Kidney epithelial cell (primary cell): ENCODE measurements at places on chromosomes 16 and 17. TPM values are rescaled to one million over a fixed set of nuclear protein-coding genes. Genes with fewer than 3 reads are reported as not detected.

SPHK1 gene
- 159 and 165 TPM in 2 replicates for total RNA-seq

OR2C1 gene
- total RNA-seq = 0.08 TPM in 1 of 2 replicates, not detected in the other

DNA sequence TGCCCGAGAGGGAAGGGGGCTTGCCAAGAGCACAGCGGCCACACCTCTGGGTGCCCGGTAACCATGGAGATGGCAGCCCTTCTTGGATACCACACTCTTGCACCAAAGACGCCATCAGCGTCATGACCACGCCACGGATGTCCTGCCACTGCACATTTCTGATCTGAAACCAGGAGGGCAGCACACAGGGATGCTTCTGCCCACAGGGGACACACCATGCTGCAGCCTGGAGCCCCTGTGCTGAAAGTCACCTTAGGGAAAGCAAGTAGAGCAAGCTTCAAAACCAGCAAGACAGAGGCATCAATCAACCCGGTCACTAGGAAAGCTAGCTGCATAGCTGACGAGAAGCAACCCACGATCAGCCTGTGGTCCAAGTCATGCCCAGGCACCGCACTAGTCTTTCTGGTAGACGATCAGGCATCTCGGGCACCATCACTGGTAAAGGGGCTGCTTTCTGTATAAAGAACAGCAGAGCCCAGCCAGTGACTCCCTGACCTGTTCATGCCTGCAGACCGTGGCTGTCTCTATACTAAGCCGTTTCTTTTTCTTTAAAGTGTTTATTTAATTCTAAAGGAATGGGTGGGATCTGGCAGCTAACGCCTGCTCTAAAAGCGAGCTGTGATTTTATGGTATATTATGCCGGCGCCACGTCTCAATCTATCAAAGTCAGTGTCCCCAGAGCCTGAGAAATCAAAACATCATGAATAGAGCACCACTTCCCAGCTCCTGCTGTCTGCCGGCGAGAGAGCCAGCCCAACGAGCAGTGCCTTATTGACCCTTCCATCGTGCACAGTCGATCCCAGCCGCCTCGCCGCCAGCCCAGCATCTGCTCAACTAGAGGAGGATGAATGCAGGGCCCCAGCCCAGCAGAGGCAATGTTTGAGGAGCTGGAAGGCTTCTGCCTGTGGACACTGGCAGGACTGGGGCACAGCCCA, 244.7 kb downstream of the RBFOX3 start:
- DNase-seq = no peak

GRCh38 chr17:4839965-4840892, 7.1 kb downstream of the MINK1 start:
- DNase-seq = no peak

- no peak for DNase-seq
Measured at GRCh38 chr16:2194852-2195321, 1.5 kb downstream of the CASKIN1 start.
